ENCODE measurements at places on chromosomes 1 and 21. TPM values are rescaled to one million over a fixed set of nuclear protein-coding genes. Genes with fewer than 3 reads are reported as not detected.

- DNase-seq, result peak; percentile 15
Measured at GRCh38 chr1:45686015-45686287, 382 bp downstream of the GPBP1L1 start.

MSH4 gene
- not detected for total RNA-seq

GRCh38 chr1:166789286-166789685 is 50.0 kb upstream of the POGK start:
- no peak for DNase-seq

- DNase-seq, result peak; percentile 99
Measured at GRCh38 chr21:27570306-27570868, 603.5 kb upstream of the ADAMTS5 start.

GRCh38 chr1:203199816-203200571 is 13.5 kb upstream of the CHI3L1 start:
- peak; percentile 85 for DNase-seq

- DNase-seq, result peak; percentile 90
Measured at GRCh38 chr1:159339536-159339935, 37.4 kb downstream of the FCER1A start.

- no peak for DNase-seq
Measured at GRCh38 chr1:234111458-234112142, 207.1 kb downstream of the SLC35F3 start.

ZDHHC18 gene
- 10.4 TPM for total RNA-seq

ERG gene
- not detected for total RNA-seq

FAM43B gene
- not detected for total RNA-seq

GRCh38 chr1:116777831-116778830 is 23.9 kb downstream of the CD2 start:
- DNase-seq, result peak; percentile 49

IRF2BP2 gene
- total RNA-seq, result 42.2 TPM

SERTAD4 gene
- total RNA-seq, result 0.06 TPM
